Stimulated activated CD8-positive, alpha-beta memory T cell treated with anti-CD3 and anti-CD28 coated beads, Interleukin-7, amount 100 ng/mL, for 1 hour (primary cell): ENCODE measurements at places on chromosomes 11 and 22.
A peak's percentile ranks its signal among the peaks of the same experiment; 100 is the strongest.

- no peak for DNase-seq
These were observed 37.0 kb upstream of the ALX4 start for GRCh38 chr11:44346983-44347382.

GRCh38 chr11:83819931-83820549 is 533.9 kb upstream of the CCDC90B start:
- DNase-seq, result no peak

- no peak for DNase-seq
These were observed 41.7 kb upstream of the PLET1 start for GRCh38 chr11:112302226-112302868.

GRCh38 chr11:35486934-35487333 is 38.5 kb downstream of the PAMR1 start:
- no peak for DNase-seq

DNA sequence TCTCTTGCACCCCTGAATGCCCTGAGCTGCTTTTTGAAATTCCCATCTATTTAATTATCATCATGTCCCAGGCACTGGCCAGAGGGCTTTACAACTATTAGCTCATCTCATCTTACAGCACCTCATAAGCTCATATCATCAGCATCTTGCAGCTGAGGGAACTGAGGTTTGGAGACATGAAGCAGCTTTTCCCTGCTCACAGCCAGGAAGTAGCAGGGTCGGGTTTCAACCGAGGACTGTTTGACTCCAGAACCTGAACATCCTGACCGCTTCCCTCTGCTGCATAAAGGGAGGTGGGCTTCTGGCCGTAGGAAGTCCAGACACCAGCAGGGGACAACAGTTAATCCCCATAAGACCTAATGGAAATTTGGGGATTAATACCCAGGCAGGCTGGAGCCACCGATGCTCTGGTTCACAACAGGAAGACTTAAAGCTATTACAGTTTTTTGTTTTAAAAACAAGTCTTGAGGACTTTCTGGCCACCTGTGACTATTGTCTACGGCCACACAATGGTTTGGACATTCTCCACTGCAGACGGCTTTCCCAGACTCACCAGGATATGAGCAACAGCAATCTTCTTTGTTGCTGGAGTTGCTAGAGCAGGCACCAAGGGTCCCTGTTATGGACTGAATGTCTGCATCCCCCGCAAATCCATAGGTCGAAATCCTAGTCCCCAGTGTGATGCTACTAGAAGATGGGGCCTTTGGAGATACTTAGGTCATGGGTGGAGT is 47.4 kb downstream of the CHST1 start:
- no peak for DNase-seq

GRCh38 chr11:20875889-20876288 is 206.5 kb downstream of the NELL1 start:
- DNase-seq, result no peak

GRCh38 chr11:95584589-95584988 is 205.0 kb downstream of the FAM76B start:
- DNase-seq, result no peak

- no peak for DNase-seq
These were observed 40.6 kb downstream of the OR4D9 start for GRCh38 chr11:59551659-59552521.

GRCh38 chr22:42472671-42473070 is 40.5 kb upstream of the NFAM1 start:
- no peak for DNase-seq

- DNase-seq, result no peak
These were observed 103.8 kb downstream of the STIM1 start for GRCh38 chr11:3959015-3959902.

- no peak for DNase-seq
These were observed 77.7 kb downstream of the KCNC1 start for GRCh38 chr11:17812091-17812864.

DNA sequence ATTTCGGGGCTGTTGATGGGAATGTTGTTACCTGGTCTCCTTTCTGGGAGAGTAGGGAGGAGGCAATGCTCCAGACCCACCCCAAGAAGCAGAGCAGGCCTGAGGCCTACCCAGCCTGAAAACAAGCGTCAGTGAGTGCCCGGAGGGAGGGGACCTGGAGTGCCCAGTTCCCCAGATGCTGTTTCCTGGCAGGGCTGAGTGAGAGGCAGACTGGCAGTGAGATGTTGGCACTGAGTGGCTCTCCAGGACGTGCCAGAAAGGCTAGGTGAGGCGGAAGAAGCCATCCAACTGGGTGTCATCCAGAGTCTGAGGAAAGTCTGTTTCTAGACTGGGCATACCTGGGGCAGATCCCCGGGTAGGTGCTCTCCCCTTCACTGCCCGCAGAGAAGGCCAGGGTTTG is 1.3 kb downstream of the POU2F3 start:
- DNase-seq, result no peak

DNA sequence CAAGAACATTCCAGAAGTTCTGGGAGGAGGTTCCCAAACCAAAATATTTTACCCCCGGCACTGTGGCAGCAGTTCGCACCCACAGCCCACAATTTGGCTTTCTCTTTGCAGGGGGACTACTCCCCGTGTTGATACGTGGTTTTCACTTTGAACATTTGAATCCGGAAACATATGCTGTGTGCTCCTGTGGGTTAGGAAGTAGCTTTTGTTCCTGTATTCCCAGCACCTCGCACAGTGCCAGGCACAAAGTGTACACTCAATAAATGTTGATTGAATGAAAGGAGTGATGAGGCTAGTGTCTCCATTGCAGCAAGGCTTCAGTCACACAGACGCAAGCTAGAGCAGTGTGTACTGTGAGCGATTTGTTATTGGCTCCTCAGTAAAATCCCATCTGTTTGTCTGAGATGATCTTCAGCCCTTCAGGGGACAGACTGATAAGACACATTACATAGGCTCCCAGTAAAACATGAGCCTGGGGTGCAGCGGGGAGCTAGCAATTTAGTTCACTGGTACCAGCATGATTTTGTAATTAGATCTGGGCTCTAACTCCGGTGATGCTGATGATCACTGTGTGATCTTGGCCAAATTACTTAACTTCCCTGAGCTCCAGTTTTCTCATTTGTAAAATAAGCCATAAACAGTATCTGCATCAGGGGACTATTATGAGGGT is 2.2 kb downstream of the LAYN start:
- no peak for DNase-seq

DNA sequence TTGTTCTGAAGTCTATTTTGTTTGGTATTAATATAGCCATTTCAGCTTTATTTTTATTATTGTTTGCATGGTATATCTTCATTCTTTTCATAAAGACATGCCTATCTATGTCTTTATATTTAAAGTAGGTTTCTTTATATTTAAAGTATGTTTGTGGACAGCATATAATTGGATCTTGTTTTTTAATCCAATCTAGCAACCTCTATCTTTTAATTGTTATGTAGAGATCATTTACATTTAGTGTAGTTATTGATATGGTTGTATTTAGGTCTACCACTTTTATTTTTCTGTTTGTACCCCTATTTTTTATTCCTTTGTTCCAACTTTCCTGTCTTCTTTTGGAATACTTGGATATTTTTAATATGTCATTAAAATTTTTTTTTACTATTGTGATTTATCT is 13.8 kb downstream of the TPBGL start:
- no peak for DNase-seq

DNA sequence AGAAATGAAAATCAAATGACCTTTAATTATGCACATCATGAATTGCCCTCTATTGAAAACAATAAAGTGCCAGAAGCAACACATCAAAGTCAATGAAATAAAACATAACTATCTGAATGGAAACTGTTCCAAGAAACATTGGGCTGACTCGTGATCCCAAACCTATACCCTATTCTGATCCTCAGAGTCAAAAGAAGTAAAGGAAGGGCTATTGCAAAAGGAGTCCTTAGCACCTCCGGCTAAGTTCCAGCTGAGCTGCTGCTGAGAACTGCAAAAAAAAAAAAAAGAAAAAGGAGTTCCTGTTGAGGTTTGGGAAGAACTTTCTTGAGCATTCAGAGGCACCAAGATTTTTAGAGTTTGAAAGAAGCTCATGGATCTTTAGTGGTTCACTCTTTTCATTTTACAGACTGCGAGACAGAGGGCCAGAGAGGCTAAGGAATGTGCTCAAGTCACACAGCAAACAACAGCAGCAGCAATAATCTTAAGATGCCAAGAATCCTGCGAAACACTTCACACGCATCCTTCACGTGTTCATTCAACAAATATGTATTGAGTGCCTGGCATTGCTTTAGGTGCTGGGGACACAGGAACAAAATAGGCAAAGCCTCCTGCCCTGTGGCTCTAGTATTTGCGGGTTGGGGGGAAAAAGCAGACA is 841 bp upstream of the TMPRSS13 start:
- no peak for DNase-seq

DNA sequence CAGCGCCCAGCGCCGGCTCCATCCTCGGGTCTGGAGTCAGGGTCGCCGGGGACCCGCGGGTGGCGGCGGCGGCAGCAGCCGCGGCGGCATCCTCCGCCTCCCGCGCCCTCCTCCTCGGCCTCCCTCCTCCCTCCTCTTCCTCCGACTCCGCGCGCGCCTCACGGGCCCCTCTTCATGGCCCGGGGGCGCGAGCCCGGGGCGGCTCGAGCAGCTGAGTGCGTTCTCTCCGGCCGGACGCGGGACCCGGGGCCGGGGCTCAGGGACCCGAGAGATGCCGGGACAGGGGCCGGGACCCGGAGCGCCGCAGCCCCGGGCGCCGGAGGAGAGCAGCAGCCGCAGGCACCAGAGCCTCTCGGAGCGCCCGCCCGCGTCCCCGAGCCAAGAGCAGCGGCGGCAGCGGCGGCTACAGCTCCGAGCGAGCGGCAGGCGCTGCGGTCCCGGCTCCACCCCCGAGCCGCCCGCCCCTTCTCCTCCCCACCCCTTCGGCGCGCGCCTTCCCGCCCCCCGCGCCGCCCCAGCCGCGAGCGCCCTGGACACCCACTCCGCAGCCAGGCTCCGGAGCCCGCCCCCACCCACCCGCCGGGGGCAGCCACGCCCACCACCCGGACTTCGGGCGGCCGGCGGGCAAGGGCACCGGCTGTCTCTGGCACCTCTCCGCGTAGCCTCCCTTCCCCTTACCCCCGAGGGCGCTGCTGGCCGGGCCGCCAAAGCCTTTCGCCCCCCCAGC is at the start of gene CHST1:
Gene CHST1 (minus strand): TSS at position 417 of the 727 bp plus-strand sequence. CDS start 14,699 bp downstream, outside the sequence.
- no peak for DNase-seq

- peak; percentile 69 for DNase-seq
These were observed 18.5 kb upstream of the CBX7 start for GRCh38 chr22:39170825-39171622.

DNA sequence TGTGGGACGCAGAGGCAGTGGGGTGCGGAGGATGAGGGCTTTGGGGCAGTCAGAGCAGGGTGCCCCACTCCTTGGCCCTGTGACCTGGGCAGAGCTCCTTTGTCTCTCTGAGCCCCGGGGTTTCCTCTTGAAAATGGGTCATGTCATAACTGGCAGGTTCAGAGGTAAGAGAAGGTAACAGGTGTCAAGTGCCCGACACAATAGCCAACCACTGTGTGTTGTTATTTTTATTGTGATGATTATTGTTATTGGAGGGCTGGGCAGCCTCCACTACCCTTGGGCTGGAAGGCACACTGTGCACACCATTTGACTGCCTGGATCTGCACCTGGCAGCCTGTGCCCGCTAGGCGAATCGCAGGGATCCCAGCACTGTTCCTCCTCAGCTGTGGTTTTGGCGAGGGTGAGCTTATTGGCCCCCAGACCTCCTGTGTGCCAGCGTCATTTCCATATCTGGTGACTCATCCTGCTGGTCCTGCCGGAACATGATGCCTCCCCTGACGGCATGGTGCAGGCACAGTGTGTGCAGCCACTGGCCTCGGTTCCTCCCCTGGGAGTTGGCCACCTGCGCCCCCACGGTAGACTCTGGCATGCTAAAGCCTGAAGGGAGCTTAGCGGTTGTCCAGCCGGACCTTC is 15.4 kb upstream of the SOX10 start:
- no peak for DNase-seq

- no peak for DNase-seq
These were observed 40.2 kb upstream of the RBFOX2 start for GRCh38 chr22:36068776-36069344.

DNA sequence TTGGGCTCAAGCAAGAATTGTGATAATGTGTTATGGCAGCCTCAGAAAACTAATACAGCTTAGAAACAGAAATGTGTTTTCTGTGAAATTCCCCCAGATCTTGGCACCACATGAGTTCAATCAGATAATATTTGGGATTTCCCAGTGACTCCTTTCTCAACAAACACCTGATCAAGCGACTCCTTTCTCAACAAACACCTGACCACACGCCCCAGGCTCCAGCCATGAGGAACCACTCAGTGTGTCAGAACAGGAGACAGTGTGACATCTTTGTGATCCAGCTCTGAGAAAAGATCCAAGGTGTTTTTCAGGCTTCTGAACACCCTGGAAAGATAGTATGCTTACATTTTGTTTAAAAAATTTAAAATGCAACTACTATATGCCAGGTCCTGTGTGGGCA is 1.9 kb upstream of the UVRAG start:
- no peak for DNase-seq

DNA sequence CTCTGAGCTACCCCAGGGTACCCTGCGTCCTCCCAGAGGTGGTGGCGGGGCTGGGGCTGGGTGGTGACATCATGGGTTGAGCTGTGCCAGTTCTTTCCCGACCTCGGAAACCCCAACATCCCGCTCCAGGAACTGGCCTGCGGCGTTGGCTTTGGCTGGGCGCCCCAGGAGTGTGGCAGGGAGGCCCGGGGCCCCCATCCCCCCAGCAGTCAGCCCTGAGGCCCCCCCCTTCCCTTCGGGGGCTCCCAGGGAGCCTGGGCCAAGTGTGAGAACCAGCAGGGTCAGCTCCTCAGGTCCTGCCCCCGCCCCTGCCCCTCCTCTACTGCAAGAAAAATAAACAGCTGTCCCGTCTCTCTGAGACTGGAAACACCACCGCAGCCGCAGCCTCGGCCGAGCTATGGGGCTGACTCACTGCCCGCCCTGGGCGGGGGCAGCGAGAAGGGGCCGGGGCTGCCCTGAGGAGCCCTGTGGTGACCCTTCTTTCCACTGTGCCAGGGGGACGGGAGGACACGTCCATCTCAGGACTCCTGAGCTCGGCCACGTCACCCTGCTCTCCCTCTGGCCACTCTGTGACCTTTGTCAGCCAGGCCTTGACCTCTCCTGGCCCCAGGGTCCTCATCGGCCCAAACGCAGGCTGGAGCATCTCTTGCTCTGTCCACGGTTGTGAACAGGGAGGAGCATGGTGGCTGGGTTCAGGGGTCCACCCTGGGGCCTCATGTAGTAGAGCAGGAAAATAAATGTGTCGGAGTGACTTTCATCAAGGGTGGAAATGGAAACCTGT is 73.4 kb downstream of the WNT7B start:
- no peak for DNase-seq

DNA sequence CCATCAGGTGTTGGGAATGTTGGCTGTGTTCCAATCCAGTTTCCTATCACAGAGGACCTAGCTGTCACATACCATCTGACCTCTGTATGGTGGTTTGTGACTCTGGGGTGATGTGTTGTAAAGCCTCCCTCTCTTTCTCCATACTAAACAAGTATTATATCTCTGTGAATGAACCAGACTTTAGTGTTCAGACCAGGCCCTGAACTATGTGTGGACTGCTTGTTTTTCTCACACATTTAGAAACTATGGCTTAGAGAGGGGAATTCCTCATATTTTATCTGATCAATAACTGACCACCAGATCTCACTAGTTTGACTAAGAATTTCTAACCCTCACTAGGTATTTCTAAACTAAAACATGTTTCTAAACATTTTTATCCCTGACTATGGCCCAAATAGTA is 17.5 kb downstream of the NCR3LG1 start:
- DNase-seq, result no peak
